ENCODE measurements at places on chromosomes 2 and 18.

DNA sequence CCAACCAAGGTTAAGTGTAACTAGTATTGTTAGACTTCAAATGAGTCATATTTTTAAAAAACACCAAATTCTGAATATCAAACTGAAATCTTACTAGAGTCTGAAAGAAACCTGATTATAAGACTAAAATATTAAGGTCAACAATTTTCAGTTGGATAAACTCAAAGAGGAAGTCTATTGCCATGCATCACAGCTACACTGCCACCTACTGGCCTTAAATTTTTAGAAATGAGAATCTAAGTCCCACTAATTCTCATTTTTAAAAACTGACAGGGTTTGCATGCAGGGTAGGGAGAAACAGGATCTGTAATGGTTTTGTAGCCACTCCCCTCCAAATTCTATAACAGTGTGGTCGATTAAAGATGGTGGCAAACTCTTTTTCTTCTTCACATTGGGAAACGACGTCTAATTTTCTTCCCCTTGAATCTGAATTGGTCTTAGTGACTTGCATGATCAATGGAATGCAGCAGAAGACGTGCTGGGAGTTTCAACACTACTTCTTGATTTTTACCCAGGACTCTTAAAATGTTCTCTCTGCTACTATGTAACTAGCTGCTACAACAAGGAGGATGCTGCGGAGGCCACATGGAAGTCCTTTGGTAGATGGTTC, 176.1 kb upstream of the SESTD1 start:
- no peak for DNase-seq

- DNase-seq = no peak
Measured at GRCh38 chr18:63290821-63291200, 28.8 kb downstream of the BCL2 start.

DNA sequence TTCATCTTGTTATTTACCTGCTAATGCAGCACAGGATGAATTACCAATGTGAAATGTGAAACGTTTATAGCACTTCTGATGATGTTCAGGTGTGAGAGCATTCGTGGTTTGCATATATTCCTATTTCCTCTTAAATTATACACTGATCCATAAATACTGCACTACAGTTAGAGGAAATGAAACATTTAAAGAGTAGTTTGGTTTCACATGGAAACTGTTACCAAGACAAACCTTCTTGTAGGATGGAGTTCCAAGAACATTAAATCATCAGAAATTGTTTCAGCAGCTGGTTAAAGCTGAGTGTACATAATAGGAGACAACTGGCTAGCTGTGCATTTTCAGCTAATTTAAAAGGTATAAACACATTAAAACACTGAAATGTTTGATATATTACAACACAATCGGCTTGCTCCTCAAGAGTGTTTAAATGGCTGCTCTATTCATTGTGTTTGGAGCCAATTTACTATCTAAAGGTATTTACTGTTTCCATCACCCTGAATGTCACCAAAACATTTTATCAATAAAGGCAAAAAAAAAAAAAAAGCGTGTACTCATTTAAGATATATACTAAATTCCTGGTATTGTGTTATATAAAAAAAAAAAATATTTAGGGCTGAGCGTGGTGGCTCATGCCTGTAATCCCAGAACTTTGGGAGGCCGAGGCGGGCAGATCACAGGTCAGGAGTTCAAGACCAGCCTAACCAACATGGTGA, 100.6 kb downstream of the DYM start:
- no peak for DNase-seq

GRCh38 chr2:200336980-200337615, 30.6 kb downstream of the SPATS2L start:
- no peak for DNase-seq

GRCh38 chr18:78902795-78903435, 76.7 kb upstream of the SALL3 start:
- DNase-seq = no peak

DNA sequence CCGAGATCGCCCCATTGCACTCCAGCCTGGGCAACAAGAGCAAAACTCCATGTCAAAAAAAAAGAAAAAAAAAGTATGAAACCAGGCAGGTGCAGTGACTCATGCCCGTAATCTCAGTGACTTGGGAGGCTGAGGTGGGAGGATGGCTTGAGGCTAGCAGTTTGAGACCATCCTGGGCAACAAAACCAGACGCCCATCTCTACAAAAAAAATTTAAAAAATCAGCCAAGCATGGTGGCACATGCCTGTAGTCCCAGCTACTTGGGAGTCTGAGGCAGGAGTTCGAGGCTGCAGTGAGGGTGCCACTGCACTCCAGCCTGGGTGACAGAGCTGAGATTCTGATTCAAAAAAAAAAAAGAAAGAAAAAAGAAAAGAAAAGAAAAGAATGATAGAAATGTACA, 277.8 kb downstream of the MYCN start:
- DNase-seq = no peak

GRCh38 chr2:24920098-24920808, at the start of gene ADCY3:
ADCY3 (minus strand) TSS chr2:24920237; CDS start chr2:24918987, 1,250 bp downstream.
- DNase-seq = peak; percentile 65

- DNase-seq = no peak
Measured at GRCh38 chr2:48568547-48568946, 38.6 kb downstream of the STON1 start.

GRCh38 chr2:116582850-116583249, 1231.6 kb upstream of the DDX18 start:
- DNase-seq = no peak

GRCh38 chr2:30026091-30027055, 105.0 kb upstream of the ALK start:
- DNase-seq = no peak
